Stimulated activated CD4-positive, alpha-beta T cell treated with anti-CD3 and anti-CD28 coated beads, Interleukin-4, amount 100 ng/mL, for 1 hour (primary cell): ENCODE measurements at places on chromosomes 3 and 15.

- DNase-seq = no peak
Observed at GRCh38 chr15:57667171-57667849, 39.2 kb upstream of the POLR2M start.

DNA sequence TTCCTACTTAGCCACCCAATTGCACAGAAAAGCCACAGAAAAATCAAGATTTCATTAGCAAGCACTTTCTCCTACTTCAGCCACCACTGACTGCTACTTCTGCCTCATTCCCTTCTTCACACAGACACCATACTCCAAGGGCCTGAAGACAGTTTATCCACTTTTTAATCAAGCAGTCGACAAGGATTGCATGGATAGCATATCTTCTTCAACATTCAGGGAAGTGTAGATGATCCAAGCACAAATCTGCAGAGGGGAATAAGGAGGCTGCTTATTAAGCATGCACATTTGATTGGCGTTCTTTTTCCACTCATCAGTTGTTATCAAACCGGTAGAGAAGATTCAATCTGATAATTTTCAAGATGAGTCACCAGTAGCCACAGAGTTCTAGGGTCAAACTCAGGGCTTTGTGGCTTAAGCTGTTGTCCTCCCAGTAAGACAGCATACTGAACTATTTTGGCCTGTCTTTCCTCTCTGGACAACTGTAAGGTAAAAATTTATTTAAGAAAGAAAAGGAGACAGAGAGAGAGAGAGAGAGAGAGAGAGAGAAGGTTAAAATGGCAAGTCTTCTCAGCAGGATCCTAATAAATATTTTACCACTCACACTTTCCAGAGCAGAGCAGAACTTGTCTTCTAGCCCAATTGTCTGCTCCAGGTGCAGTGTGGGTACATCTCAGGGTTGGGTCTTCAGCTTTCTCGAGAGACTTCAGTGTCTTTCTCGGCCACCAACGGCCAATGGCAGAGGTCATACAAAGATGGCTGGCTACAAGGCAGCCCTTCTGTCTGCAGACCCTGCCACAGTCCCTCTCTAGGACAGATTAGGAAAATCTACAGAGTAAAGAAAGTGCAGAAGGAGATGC is 80.6 kb upstream of the BHLHE40 start:
- no peak for DNase-seq

- DNase-seq = no peak
Observed at GRCh38 chr3:20064796-20065564, 24.7 kb downstream of the KAT2B start.

- DNase-seq = no peak
Observed at GRCh38 chr15:24919446-24919845, 35.3 kb upstream of the SNRPN start.

- no peak for DNase-seq
Observed at GRCh38 chr3:143081844-143082778, 37.5 kb upstream of the CHST2 start.

DNA sequence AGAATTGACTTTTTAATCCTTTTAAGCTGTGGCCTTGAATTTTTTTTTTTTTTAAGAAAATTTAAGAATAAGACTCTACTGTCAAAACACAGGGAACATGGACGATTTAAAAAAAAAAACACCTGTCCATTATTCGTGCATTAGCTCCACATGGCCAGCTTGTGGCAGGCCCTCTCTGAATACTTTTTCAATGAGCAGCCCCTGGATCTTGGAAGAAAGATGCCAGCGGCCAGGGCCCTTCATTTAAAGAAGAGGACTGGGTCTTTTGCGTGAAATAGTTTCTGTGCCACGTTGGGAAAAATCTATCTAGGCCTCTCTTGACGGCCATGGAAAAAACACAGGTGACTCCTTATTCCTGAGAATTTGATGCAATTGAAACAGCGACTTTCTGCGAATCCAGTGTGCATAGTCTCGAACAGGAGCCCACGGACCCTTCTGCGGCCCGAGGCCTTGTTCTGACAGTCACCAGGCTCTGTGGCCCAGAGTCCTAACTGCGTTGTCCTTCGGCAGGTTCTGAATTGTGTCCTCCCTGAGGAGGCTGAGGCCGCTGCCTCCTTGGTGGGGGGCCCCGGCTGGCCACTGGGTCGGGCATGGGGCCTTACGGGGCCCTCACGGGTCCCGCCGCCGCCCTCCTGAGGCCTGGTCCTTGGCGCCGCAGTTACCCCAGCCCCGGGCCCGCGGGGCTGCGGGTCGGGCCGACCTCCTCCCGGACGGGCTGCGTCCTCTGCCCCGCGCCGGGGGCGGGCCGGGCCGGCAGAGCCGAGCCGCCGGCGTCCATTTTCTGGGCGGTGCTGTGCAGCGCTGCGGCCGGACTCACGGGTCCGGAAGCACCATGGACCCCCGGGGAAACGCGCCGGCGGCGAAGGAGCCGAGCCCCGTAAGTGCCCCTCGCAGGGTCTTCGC is 33.5 kb downstream of the ZBTB38 start:
- peak; percentile 53 for DNase-seq

DNA sequence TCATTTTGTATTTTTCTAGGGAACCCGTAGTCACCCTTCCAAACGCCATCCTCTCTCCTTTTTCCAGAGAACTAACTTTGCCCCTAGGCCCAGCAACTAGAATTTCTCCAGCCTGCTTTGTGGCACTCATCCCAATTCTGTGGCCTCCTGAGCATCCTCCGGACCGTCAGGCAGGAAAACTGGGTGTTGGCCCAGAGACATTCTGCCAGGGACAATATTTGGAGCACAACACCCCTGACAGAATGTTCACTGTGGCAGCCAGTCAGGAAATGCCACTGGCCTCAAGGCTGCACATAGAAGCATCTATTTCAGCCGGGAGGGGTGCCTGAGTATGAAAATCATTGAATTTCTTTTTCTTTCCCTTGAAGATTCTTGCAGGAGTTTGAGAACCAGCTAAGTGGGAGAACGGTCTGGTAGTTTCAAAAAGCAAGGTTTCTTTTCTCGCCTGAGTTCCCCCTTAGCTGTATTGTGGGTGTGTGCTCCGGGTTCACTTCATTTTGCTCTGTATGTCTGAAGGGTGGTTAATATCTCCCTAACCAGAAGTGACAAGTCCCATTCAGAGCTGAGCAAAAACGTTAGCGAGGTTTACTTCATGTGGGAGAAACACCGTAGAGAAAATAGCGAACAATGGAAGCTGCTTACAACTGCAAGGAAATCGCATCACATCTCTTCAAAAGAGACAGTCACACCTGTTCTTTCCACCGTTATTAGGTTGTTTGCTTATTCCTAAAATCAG is 108.1 kb upstream of the TPM1 start:
- no peak for DNase-seq

DNA sequence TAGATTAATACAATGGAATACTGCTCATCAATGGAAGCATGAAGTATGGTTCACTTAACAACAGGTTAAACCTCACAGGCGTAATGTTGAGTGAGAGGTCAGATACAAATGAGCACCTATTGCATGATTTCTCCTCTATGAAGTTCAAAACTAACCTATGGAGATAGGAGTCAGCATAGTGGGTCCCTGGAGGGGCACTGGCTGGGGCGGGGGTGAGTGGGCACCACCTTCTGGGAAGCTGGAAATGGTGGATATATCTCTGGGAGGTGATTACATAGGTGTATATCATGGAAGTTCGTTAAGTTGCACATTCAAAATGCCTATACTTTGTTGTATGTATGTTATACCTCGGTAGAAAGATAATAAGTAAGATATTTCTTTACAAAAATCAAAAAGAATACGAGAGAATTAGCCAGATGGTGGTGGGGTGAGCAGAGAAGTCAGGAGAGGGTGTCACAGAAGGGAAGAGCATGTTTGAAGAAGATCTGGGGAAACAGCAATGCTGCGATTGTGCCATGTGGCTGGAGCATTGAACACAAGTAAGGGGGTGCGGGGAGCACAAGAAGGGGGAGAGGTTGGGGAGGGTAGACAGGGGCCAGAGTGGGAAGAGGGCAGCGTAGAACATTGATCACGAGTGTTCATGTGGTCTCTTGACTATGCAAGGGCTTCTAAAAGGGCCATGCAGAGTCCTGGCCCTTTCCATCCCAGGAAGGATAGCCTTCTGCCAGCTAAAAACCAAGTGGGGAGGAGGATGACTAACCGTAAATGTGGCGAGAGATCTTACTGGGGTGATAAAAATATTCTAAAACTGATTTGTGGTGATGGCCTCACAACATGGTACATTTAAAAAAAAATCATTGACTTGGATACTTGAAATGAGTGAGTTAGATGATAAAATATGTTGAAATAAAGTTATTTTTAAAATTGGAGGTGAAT is 30.2 kb downstream of the ITGA11 start:
- DNase-seq = no peak

DNA sequence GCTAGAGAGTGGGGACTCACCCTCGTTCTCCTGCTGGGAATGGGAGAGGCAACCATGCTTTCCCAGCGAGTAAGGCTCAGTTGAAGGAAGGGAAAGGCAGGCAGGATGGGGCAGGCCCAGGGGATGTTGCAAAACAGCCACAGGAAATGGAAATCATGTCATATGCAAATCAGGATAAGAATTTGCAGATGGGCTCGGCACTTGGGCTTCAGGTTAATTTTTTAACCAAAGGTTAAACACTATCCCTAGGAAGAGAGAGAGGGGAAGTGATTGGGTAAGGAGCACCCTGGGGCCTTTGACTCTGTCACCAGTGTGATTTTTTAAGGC is 14.6 kb upstream of the PLA2G4E start:
- DNase-seq = no peak

- no peak for DNase-seq
Observed at GRCh38 chr15:91609966-91610365, 243.5 kb upstream of the SLCO3A1 start.

GRCh38 chr3:124250053-124250452 is 258.1 kb upstream of the ROPN1 start:
- no peak for DNase-seq

GRCh38 chr15:36024031-36024688 is 478.2 kb upstream of the DPH6 start:
- DNase-seq = no peak

DNA sequence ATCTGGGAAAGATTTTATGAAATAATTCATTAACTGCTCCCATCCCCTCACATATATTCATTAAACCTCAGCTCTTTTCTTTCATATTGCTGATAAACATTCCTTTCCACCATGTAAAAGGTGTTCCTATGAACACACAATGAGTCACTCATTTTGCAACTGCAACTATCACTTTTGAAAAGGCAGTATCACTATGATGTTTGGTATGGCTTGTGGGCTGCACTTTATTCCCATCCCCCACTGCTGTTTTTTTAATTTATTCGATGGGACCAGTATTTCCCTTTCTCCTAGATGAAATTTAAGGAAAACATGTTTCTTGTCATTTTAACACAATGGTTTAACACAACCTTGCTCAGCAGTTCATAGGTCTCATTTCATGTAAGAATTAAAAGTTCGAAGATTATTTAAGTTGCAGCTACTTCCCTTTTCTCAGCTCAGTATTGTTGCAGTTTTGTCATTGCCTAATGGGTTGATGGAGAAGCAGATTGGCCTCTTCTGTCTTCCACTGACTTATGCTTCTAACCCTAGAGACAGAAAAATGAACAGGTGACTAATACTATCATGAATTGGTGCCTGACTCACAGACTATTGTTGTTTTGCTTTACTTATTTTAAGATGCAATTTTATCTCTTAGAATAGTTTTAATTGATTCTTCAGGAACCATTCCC is 280.3 kb downstream of the ZPLD1 start:
- DNase-seq = no peak

DNA sequence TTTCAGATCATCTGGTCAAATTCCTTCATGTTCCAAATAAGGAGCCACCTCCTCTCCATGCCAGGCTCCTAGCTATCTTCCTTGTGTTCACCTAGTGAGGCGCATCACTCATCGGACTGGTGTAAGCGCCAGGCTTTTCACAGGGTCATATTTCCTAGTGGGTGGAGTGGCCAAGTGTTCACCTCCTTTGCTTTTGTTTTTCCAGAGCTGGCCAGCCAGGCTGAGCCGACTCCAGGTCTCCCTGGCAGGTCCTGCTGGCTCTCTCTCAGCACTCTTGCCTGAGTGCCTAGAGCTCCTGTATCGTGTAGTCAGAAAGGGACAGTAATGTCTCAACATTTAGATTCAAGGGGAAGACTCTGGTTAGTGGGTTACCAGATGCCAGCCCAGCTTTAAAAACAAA is 31.0 kb downstream of the HEG1 start:
- no peak for DNase-seq

GRCh38 chr15:39317225-39317624 is 263.7 kb upstream of the THBS1 start:
- no peak for DNase-seq

DNA sequence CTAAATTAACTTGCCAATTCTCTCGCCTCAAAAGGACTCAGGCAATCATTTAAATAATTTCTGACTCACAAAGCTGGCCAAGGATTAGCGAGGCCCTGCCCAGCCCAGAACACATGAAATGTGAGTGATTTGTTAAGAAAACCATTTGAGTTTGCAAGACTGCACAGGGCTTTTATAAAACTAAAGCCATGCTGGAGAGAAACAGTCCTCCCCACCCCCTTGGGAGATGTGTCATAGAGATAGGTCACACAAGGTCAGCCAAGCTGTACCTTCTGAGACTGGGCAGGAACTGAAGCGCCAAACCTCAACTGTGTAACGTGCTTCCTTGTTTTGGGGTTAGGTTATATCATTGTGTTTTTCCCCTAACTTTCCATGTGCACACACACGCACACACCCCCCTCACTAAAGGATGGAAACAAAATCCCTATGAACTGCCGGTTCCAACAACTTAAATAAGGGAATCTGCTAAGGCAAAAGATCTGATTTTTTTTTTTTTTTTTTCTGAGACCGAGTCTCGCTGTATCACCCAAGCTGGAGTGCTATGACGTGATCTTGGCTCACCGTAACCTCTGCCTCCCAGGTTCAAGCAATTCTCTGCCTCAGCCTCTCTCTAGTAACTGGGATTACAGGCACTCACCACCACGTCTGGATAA is 8.1 kb downstream of the SPATA12 start:
- DNase-seq = no peak

DNA sequence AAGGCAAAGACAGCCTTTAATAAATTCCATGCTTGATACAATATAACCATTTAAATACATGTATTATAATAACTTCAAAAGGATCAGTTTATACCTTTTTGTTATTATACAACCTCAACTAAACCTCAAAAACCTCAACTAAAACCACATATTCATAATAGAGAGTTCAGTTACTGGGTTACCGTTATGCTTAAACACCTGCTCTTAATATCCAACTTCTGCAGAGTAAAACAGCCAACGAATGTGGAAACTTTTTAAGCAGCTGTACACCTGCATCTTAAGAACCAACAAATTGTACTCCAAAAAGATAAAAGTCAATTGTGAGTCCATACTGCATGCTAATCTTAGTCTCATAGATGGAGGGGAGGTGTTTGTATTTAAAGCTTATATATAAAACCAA is 53.5 kb downstream of the TFDP2 start:
- DNase-seq = no peak

DNA sequence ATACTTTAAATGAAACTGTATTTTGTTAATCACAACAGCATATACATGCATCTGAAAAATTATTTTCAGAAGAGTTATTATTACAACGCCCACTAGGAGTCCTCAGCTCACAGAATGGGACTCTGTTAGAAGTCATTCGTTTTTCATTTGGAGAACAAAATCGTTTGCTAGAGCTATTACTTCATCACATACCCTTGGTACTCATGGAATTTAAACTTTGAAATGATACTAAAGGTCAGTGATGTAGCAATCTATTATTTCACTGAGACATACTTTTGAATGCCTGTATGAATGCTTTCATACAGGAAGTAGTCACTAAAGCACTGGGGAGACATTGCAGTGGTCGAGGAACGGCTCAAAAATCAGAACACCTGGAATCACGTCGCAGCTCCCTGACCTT is 198.1 kb downstream of the MBNL1 start:
- no peak for DNase-seq
